Lung (tissue), 17 donors: ENCODE measurements at places on chromosomes 1 and 21. TPM values are rescaled to one million over a fixed set of nuclear protein-coding genes. Genes with fewer than 3 reads are reported as not detected.

Gene GBP5
- 1.7 TPM for polyA plus RNA-seq

Gene ESPN
- 2.1 TPM for polyA plus RNA-seq

DNA sequence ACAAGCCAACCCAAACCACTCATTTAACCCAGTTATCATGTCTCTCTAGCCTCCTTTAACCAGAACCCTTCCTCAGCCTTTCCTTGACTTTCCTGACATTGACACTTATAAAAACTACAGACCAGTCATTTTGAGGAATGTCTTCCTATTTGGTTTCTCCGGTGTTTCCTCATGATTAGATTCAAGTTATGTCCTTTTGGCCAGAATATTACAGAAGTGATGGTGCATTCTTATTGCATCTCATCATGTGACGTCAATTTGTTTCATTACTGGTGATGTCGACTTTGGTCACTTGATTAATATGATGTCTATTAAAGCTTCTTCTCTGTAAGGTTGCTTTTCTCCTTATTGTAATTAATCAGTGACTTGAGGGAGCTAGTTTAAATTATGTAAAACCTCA is 6.1 kb upstream of the RCSD1 start:
- no peak for DNase-seq

DNA sequence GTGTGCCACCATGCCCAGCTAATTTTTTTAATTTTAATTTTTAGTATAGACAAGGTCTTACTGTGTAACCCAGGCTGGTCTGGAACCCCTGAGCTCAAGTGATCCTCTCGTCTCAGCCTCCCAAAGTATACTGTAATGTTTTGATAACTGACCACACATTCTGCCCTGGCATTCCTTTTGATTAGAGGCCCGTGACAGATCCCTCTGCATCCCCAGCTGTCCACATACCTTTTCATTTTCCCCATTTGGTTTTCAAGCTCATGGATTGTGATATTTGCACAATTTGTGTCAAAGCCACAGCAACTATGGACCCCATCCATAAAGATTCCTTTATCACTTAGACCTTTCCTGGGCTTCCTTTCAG is 116.8 kb upstream of the ATP1A1 start:
- no peak for DNase-seq
